LHCN-M2 (cell line): ENCODE measurements at places on chromosomes 6 and 20.
A peak's percentile ranks its signal among the peaks of the same experiment; 100 is the strongest.

- DNase-seq, result peak; percentile 70
Measured at GRCh38 chr6:28896505-28897368, 27.0 kb downstream of the TRIM27 start.

DNA sequence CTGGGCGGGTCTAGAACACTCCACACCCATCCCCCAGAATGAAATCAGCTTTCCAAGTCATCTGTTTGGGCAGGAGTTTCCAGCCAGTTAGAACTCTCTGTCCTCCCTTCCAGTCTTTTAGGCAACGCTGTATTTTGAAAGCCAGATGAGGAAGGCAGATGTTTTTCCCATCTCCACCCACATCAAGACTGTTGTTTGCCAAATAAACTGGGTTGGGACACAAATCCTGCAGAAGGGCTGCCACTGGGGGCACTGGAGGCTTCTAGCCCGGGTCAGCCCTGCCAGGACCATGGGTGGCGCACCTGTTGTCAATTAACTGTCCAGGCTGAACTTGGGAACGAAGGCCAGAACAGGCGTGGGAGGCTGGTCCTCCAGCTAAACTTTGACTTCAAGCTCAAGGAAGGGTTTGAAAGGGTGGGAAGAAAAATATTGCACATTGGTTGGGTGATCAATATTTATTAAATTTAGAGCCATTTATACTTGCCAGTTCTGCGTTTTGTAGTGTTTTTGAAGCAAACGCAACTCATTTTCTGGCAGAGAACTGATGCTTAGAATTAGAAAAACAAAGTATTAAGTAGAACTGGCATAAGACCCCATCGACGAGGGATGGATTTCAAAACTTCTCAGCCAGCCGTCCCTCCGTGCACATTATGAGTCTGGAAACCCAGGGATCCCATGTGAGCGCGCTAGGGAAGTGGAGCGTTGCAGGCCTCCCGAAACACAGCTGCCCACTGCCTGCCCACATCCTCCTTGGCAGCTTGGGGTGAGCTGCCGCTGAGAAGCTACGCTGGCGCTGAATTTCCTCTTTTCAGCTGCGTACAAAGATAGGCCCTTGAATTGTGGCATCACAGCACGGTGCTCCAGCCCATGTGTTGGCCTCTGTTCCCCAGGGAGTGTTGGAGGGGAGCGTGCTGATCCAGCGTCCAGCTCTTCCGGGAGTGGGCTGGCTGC, 297.4 kb downstream of the QKI start:
- DNase-seq, result peak; percentile 26

DNA sequence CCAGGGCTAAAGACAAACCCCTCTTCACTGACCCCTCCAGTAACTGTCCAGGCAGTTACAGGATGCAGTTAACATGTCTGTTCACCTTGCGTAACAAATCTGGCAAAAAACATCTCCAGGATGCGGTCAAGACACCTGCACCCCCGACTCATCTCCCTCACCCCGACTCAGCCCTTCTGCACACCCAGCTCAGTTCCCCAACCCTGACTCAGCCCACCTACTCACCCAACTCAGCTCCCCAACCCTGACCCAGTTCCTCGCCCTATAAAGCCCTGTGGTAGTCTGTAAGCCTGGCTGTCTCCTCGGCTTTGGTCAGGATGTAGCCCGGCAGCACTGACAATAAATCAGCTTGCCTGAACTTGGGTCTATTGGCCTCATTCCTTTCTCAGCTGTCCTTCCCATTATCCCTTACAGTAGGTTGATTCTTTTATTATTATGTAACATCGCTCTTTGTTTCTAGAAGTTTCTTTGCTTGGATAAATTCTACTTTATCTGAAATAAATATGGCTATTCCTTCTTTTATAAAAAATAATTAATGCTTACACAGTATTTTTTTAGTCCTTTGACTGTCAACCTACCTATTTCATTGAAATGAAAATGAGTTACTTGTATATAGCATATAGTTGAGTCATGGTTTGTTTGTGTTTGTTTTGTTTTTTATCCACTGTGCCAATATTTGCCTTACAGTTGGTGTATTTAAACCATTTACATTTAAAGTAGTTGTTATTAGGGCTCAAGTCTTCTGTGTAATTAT, 12.9 kb upstream of the ADTRP start:
- no peak for DNase-seq

- no peak for DNase-seq
Measured at GRCh38 chr6:45494416-45495135, 116.8 kb upstream of the SUPT3H start.

DNA sequence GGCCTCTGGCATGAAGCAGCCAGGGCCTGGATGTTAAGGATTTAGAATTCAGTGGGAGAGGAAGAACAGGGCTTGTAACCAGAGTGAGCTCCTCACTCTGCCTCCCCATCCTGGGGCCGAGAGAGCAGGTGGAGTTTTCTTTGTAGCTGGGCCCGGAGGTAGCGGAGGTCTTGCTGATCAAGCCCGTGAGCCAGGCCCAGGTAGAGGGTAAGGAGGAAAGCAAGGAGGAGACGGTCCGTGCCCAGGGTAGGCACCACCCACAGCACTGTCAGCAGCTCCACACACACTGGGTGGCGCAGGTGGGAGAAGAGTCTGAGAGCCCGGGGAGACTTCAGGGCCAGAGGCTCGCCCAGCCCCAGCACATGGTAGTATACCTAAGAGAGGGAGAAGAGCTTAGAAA, 2.1 kb upstream of the PPP1R18 start:
- DNase-seq, result no peak

- DNase-seq, result no peak
Measured at GRCh38 chr6:138500045-138500665, 861 bp upstream of the NHSL1 start.

- no peak for DNase-seq
Measured at GRCh38 chr20:62814709-62815065, 2.2 kb upstream of the COL9A3 start.

- DNase-seq, result no peak
Measured at GRCh38 chr20:21075471-21075870, 30.7 kb downstream of the LINC00237 start.

DNA sequence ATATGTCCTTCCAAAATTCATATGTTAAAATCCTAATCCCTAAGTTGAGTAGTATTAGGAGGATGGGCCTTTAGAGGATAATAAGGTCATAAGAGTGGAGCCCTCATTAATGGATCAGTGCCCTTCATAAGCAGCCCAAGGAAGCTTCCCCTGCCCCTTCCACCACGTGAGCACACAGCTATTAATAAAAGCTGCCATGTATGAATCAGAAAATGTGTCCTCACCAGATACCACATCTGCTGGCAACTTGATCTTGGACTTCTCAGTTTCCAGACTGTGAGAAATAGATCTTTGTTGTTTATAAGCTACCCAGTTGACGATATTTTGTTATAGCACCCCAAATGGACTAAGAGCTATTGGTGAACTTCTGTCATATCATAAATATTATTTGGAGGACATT, 207.7 kb upstream of the HDDC2 start:
- peak; percentile 1 for DNase-seq

DNA sequence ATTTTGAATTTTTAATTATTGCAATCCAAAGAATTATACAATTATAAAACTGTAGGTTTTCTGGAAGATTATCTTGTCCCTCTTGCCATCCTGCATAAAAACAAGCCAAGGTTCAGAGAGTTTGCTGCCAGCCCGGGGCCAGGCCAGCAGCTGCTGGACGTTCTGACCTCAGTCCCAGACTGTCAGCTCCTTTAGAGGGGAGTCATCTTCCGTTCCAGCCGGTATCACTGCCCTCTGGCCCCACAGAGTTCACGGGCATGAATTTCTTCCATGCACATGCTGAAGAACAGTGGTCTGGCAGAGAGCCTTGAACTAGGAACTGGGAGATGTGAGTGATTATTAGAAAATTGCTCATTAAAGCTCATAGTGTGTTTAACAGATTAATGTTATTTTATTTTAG, 130.4 kb upstream of the QKI start:
- peak; percentile 45 for DNase-seq

DNA sequence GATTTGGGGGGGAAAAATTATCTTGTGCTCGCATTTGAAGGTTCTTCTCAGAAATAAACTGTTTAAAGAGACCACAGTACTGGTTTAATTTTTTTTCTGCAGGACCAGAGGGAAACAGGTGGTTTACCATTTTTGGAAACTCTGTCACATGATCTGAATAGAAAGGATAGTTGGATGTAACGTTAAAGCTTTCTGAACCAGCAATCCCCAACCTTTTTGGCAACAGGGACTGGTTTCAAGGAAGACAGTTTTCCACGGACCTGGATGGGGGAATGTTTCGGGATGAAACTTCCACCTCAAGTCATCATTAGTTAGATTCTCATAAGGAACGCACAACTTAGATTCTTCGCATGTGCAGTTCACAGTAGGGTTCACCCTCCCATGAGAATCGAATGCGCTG, 50.4 kb downstream of the MCM8 start:
- no peak for DNase-seq

DNA sequence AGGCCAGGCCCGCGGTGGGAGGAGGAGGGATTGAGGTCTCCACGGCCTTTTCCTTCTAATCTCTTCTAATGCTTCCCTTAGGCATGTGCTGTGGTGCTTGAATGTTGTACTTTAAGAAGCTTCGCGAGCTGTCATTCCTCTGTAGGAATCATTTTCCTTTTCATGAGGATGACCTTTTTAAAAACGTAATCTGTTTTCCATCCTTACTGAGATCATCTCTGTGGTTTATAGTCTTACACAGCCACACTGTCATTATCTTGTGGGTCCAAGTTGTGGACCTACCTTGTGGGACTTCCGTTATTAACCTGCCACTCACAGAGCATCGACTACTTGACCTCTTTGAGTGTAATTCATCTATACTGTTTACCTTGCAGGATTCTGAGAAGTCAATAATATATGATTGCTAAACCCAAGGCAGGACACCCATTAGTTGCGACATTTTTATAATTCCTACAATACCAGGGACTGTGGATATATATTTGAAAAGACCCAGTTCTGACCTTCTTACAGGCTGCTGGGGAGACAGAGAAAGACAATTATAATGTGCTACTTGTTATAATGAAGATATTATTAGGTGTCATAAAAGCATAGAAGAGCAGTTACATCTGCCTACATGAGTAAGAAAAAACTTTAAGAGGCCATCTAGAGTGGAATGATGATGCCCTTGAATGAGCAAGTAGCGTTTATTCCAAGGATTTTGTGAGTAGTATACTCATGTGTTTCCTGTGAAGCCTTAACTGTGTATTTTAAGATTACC, 842 bp downstream of the SLC25A27 start:
- DNase-seq, result no peak

DNA sequence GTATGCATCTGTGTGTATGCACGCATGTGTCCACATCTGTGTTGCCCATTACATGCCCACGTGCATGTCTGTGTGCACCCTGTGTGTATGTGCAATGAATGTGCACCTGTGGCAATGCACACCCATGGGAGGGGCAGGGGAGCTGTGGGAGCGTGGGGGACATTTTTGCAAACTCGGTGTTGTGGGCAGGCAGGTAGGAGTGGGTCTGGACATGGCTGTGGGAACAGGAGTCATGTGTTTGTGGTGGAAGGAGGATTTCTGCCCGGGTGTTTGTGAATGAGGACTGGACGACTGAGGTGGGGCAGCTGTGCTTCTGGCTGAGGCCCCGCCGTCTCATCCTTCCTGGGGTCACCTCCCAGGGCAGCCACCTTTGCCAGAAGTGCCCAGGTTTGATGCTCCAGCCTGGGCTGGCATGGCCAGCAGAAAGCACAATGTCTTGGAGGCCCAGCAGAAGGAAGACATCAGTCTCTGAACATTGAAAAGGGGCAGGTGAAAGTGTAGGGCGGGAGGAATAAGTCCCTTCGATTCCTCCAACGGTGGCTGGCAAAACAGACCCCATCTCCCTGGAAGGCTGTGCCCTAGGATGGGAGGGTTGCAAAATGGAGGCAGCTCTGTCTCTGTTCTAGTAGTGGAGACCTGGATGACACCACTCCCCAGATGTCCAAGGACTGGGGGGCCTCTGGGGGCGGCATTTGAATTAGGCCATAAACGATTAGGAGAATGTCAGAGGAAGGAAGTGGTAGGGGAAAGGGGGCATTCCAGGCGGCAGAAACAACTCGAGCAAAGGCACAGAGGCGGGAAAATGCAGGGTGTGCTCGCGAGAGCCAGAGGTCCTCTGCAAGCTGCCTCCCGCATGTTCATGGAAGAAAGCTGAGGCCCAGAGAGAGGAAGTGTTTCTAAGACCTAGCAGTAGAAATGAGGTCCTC, 19.1 kb upstream of the ARMC12 start:
- DNase-seq, result no peak

GRCh38 chr20:32465092-32465900, 107.2 kb downstream of the ASXL1 start:
- no peak for DNase-seq

DNA sequence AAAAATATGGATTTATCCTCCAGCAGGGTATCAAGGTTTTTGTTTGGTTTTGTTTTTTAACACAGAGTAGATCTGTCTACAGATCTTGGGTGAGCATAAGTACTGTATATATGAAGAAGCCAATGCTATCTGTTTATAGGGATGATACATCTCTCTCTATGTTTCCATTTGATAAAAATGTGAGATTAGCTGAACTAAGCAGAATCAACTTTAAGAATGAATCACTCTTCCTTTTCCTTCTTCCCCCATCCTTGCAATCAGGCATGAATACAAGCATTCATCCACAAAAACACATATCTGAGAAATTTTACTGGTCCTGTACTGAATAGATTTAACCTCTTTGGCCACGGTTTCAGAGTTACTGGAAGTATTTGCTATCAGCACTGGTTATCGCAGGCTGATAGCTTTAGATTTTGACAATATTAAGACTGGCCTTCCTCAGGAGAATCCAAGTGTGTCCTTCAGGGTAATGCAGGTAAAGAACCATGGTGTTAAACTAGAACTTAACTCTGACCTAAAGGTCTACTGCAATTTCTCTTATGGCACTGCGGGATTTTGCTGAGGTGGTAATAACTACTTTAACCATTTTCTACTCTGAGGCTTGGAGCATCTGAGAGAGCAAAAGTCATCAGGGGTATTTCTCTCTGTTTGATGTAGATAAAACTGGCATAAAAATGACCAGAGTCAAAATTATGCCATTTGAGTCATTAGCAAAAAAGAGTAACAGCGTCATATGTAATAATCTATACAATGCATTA, 1.5 kb downstream of the SNAP25 start:
- no peak for DNase-seq

DNA sequence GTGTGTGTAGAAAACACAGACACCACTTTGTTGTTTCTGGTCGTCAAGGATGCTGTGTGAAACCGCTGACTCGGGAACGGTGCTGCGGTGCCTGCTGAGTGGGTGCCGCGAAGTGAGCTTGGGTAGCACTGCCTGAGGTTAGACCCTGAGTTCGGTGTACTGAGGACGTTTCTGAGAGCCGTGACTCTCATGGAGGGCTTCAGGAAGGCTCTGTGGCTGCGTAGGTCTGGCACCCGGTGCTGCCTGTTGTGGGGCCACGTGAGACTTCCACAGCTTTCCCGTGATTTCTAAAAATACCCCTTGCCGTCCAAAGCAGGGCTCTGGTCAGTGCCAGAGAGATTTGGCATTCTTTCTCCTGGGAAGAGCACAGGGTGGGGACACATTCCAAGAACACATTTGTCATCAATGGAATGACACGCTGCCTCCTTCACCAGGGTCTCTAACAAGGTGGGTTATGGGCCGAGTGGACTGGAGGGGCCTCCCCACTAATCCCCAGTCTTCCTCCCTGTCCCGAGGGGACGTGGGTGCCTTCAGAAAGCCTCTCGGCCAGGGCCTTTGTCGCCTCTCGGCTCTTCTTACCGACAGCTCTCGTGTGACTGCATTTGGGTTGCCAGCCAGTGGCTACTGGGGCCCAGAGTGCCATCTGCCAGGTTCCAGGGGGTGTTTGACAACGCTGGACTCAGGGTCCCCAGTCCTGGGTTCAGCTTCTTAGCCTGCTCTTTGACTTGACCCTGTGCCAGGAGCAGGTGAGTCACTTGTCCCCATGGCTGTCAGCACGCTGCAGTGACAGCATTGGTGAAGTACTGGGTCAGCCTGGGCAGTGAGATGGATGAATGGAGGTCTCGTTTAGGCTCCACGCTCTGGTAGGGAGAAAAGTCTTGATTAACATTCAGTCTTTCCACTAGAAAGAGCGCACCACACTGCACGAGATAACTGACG, 62.2 kb downstream of the SYNJ2 start:
- no peak for DNase-seq
